Fibroblast of skin of abdomen (primary cell): ENCODE measurements at places on chromosomes 11 and 22.

GRCh38 chr11:119352857-119353260 is 6.4 kb upstream of the MFRP start:
- DNase-seq, result no peak

DNA sequence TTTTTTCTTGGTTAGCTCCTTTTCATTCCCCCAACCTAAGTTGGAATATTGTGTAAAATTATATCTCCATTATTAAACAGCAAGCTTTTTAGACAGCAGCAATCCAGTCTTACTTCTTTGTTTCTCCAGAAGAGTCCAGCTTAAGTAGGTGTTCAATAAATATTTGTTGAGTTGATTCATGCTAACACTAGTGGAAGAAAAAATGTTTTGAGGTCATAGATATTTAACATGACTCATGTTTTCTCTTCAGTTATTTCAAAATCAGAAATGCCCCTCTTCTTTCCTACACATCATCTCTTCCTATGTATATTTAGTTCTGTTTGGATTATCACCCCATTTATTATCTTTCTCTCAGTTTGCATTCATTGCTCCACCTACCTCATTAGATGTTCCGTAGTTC is 20.3 kb downstream of the CCDC83 start:
- peak; percentile 71 for DNase-seq

DNA sequence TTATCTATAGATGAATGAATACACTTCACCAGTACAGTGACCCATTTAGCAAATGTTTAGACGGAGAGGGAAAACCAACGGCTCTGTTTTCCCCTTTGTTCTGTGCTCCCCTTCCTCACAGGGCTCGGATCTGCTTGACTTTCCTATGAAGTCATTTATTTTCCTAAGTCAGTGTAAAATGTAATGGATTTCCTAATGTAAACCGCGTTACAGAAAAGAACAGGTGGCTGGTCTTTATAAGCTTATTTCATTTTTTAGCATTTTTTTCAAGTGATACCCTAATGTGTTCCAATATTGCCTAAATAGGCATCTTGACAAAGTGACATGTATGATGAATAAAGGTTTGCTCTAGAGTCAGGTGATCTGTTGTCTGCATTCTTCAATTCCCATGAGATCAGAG is 207.5 kb downstream of the PGR start:
- no peak for DNase-seq

GRCh38 chr11:111635706-111636045 is 33.4 kb downstream of the SIK2 start:
- peak; percentile 72 for DNase-seq

DNA sequence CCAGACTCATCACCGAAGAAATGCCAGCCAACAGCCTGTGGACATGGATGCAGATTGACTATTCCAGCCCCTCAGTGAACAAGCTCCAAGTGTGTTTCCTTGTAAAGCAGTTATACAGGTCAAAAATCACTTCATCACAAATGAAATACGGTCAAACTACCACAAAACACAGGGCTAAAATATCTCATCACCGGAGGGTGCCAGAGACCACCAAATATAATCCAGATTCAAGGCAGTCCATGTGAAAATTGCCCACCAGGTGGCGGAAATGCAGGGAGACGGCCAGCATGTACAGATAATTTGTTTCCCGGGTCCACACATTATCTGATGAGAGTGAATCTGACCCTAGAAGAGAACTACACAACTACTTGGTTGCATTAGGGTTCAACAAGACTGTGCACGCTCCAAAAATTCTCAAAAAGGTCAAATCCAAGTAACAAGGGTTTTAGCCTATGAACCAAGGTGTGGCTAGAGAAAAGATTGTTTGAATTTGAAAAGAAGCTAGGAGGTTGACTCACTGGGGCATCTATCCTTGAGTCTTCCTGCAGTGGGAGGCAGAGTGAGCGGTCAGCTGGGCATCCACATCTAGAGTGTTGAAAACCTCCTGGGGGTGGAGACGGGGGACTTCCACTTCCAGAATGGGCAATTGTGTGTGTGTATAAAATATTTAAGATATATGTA is 71.7 kb downstream of the IGLL5 start:
- DNase-seq, result peak; percentile 66

DNA sequence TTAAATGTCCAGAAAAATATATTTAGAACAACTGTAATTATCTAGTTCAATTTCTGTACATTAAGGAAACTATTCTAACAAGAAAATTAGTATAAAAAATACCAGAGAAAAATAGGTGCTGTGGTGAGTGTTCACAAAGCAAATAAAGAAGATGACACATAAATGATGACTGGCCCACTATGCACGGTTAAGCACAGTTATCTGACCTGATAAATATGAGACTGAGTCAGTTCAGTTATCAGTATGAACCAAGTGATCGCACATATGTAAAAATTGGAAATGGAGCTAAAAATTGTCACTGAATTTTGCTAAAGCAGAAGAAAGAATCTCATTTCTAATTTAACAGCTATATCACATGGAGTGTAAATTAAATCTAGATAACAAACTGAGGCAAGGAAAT is 18.8 kb upstream of the MAML2 start:
- no peak for DNase-seq

DNA sequence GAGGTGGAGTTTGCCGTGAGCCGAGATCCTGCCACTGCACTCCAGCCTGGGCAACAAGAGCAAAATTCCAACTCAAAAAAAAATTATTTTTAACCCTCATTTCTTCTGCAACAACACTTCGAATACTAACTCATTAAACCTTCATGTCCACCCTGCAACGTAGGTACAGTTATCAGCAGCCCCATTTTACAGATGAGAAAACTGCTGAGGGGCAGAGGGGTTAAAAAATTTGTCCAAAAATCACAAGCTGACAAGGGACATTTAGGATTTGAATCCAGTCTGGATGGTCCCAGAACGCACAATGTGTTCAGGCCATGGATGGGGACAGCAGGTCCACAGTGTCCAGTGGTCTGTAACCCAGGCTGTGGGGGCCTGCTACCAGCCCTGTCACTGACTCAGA is 29.0 kb downstream of the RHOD start:
- no peak for DNase-seq

- no peak for DNase-seq
These were observed 30.9 kb upstream of the NECTIN1 start for GRCh38 chr11:119759747-119760412.

DNA sequence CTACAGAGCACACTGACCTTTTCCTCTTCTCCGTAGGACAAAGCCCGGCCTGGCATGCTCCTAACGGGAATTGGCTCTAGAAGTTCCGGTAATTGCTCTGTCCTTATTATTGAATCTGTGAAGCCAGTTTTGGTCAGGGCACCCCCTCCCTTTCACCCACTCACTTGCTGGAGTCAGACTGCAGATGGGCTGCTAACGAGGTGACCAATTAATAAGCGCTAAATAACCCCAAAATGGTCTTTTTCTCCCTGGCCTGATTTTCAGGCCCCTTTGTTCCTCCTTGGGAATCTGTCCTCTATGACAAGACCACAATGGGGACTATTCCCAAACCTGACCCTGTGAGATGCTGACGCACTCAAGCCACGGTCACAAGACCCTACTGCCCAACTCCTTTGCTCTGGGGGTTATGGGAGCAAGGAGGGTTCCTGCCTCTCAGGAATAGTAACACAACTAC is 610.0 kb upstream of the CADM1 start:
- DNase-seq, result no peak

DNA sequence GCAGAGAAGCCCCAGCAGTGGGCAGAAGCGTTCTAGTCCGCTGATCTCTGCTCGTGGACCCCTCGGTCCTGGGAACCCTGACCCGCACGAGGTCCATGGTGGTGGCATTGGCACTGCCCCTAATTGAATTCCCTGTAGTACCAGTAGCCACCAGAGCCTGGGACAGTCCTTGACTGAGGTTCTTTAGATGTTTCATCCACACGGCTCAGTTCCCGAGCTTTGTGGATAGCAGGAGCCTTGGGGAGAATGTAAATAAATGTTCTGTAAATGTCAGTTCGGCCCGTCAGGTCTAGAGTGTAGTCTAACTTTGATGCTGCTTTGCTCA is 39.4 kb upstream of the SEPTIN5 start:
- no peak for DNase-seq

GRCh38 chr11:95088946-95089619 is 563 bp upstream of the ENDOD1 start:
- no peak for DNase-seq

- DNase-seq, result no peak
These were observed 8.3 kb downstream of the OR52E6 start for GRCh38 chr11:5833446-5833845.

- no peak for DNase-seq
These were observed 86.7 kb downstream of the SIK3 start for GRCh38 chr11:117011541-117011898.

DNA sequence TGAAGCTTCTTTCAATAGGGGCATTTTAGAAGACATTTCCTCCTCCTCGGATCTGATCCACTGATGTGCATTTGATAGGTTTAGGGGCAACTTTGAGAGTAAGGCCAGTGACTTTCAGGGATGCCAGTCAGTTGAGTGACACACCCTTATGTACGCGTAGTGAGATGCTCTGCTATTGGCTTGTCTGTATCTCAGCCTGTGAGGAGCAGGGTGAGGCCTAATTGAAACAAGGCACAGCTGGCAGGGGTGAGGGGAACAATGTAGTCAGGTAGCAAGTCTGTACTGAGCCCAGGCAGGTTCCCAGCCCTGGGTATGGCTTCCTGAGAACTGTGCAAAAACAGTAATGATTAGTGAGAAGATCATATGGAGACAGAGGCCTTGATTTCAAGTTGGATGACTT is 61.5 kb downstream of the STIM1 start:
- no peak for DNase-seq

GRCh38 chr11:61785837-61786402 is 6.5 kb downstream of the TMEM258 start:
- no peak for DNase-seq

DNA sequence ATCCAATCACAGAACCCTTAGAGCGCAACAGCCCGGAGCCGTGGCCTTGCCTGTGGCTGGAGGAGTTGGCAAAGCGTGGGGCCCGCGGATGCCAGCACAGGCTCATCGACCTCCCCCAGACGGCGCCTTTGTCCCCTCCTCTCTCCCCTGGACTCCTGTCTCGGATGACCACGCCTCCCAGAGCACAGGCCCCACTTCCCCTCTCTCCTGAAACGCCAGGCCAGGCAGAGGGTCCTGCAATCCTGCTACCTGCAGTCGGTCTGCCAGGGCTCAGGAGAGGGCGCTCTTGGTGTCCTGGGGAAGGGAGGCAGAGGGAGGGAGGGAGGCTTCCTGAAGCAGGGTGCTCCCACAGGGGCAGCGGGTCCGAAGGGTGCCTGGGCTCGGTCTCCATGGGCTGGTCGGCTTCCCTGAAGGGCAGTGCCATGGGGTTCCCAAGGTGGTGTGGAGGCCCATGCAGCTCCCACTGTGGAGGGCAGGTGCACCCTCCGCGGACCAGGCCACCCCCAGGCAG is 16.6 kb upstream of the TTLL12 start:
- no peak for DNase-seq

DNA sequence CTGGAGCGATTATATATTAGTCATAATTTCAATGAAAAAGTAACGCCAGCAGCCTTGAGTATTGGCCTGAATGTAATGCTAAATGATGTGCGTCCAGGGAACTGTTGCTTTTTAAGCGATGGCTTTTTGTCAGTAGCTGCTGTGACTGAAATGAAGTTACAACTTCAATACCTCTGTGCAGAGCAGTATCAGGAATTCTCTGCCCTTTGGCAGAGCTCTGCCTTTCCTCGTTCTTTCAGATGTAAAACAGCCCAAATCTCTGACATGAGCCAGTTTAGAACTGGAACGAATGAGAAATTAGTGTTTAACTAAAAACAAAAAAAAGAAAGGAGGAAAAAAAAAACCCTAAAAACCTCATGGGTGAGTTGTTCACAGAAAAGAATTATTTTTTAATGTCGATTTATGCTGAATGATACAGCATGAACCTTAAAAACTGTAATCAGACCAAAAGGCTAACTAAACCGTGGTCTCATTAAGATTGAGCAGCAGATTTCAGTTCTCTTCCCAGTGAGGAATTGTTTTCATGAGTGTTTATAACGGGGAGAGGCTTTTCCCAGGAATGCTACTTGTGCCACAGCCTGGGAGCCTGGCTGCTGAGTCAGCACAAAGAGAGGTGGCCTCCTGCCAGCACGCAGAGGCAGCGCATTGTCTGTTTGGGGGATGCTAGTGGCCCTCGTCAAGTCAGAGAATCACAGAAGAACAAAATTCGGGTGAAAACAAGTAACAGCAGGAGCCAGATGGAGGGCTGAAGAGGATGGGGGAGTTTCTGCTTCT is 146.2 kb upstream of the RASSF10 start:
- DNase-seq, result peak; percentile 92

GRCh38 chr22:49997251-49997599 is 15.3 kb downstream of the IL17REL start:
- DNase-seq, result no peak

DNA sequence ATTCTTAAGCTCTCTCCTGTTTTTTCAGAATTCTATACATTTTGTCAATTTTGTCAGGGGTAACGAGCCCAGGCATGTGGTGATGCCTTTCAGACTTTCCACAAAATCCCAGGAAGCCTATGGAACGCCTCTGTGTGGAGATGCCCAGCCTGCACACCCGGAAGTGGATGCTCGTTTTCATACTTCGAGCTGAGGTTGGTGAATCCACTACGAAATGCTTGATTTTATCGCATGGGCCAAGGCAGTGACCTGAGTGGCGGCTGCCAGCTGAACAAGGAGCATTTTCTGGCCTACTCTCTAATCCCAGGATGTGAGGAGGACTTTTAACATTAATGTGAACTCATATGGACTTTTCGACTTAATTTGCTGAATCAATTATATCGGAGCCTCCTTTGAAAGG is 426.7 kb upstream of the B3GAT1 start:
- DNase-seq, result no peak

DNA sequence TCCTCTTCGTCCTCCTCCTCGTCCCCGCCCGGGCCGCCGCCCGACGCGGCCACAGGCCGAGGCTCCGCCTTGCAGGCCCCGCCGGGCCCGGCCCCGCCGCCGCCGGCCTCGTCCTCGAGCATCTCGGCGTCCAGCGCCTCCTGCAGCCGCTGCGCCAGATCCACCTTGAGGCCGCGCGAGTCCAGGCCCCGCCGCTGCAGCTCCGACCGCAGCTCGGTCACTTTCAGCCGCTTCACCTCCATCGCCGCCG is 417 bp downstream of the HNRNPUL2 start:
- DNase-seq, result no peak

GRCh38 chr11:47111318-47111804 is 65.3 kb downstream of the ARFGAP2 start:
- DNase-seq, result no peak

- peak; percentile 56 for DNase-seq
These were observed 42.6 kb downstream of the NEU3 start for GRCh38 chr11:75031224-75031753.

GRCh38 chr11:1373536-1374214 is 16.1 kb upstream of the BRSK2 start:
- DNase-seq, result no peak

GRCh38 chr11:20894296-20894695 is 224.9 kb downstream of the NELL1 start:
- DNase-seq, result no peak

- DNase-seq, result no peak
These were observed 9.5 kb downstream of the YPEL4 start for GRCh38 chr11:57640068-57640800.

- DNase-seq, result no peak
These were observed 1518.5 kb downstream of the BRD1 start for GRCh38 chr22:48309115-48309705.

GRCh38 chr22:27740202-27740748 is 61.3 kb downstream of the MN1 start:
- DNase-seq, result no peak

GRCh38 chr22:21032868-21033688 is 717 bp upstream of the SLC7A4 start:
- peak; percentile 29 for DNase-seq

GRCh38 chr11:23078289-23078971 is 218.2 kb upstream of the CCDC179 start:
- peak; percentile 86 for DNase-seq

GRCh38 chr11:59172345-59173079 is 580 bp downstream of the DTX4 start:
- no peak for DNase-seq

GRCh38 chr11:12905435-12905834 is 103.7 kb upstream of the RASSF10 start:
- DNase-seq, result no peak
